ENCODE measurements at places on chromosomes 7 and 10. TPM values are rescaled to one million over a fixed set of nuclear protein-coding genes. Genes with fewer than 3 reads are reported as not detected.
A peak's percentile ranks its signal among the peaks of the same experiment; 100 is the strongest.

- no peak for DNase-seq
These were observed 13.3 kb upstream of the PRDX3 start for GRCh38 chr10:119191881-119192280.

- no peak for DNase-seq
These were observed 134.5 kb downstream of the PPP1R3A start for GRCh38 chr7:113784316-113784715.

MCU gene
- 25.5 TPM for total RNA-seq

- DNase-seq: no peak
These were observed 575.3 kb downstream of the IPMK start for GRCh38 chr10:57692255-57692980.

DNA sequence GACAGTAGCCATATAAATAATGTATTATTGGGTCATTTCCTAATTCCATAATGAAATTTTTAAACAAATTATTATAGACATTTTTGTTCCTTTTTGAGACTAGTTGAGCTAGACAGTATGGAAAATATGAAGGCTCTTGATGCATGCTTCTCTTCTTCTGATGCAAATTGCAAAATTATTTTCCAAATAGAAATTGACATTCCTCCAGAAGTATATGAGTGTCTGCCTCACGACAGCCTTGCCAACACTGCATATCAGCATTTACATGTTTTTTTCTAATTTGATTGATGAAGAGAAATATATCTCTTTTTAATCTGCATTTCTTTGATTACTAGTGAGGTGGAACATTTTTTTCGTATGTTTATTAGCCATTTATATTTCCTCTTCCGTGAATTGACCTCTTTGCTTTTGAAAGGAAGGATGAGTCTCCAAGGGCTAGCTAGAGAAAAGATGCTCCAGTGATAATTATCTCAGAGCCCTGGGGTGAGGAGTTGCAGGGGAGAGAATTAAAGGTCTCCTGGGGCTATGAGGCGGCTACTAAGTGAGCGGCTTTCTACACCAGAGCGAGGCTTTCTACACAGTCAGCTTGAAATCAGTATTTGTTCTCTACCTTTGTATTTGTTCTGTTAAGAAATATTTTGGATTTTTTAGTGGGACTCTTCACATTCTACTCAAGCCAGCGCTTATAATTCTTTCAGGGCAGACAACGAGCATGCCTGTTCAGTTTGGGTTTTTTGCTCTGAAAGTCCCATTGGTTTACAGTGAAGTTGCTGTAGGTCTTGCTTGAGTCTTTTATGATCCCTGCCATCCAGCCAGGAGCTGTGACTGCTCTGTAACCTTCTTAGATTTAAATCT lies 712.2 kb upstream of the GALNT17 start:
- DNase-seq: no peak

- DNase-seq: no peak
These were observed 10.1 kb upstream of the KCNMA1 start for GRCh38 chr10:77647543-77648293.

ERVW-1 gene
- total RNA-seq: 0.22 TPM

DNA sequence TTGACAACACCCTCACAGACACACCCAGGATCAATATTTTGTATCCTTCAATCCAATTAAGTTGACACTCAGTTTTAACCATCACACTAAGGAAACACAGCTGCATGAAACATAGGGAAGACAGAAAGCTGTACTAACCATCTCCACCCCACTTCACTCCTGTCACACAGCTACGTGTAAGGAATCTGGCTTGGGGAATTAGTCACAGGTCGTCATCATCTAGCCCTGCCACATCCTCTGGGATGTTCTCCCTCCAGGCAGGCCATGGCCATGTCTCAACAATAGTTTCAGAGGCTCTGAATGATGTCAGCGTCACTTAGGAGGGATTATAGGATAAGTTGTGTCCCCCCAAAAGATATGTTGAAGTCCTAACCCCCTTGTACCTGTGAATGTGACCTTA lies 10.8 kb upstream of the SEMA3C start:
- no peak for DNase-seq

DNA sequence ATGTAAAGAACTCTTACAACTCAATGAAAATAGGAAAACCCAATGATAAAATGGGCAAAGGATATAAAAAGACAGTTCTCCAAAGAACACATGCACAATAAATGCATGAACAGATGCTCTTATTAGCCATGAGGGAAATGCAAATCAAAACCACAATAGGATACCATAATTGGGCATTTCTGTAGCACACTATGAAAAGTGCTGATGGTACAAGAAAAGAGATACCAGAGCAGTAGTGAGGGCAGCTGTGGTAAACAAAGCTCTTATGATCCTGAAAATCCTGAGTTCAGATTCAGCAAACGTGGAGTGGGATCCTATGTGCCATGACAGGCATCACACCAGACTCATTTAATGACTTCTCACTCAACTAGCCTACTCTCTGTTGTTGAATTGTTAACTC lies 96.7 kb upstream of the SLC25A13 start:
- DNase-seq: no peak

- no peak for DNase-seq
These were observed 66.1 kb upstream of the RNF148 start for GRCh38 chr7:122768827-122769226.

DNA sequence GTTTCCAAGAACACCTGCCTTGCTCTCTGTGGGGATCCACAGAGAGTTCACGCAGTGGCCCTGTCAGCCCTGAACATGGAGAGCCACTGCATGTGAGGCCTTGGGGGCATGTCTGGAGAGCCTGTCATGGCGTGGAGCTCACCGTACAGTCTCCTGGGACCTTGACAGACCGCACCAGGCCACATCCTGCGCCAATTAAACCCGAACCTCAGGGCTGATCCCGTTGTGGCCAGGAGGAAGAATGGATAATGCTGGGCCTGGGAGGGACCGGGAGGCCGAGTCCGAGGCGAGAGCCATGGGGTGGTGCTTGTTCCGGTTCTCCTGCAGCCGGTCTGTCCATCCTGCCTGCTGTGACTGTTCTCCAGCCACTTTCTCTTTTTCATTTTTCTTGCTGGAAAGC lies 68.7 kb downstream of the DNAJB6 start:
- DNase-seq: no peak

- DNase-seq: peak; percentile 86
These were observed 120.9 kb downstream of the C10orf105 start for GRCh38 chr10:71598621-71599055.

KEL gene
- 2.3 TPM for total RNA-seq

PTN gene
- total RNA-seq: 5.6 TPM

OR2A1 gene
- total RNA-seq: 0.22 TPM
